ENCODE measurements at places on chromosomes 2 and 18.

GRCh38 chr2:219056176-219056895, 4.4 kb downstream of the IHH start:
- no peak for DNase-seq

DNA sequence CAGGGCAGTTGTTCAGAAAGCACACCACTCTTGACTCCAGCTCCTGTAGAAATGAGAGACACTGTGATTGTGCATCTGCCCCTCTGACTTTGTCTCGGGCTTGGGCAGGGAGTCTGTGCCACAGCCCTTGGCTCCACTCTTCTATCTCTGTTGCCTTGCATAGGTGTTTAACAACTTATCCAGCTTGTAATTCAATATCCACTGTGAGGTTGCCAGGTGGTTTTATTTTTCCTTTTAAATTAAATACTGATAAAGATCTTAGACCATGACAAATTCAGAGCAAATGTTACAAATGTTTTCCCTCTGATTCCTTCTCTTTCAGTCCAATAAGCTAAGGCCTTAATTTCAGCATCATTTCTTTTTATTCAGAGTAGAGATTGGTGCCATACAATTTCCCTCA, 421.7 kb downstream of the STK39 start:
- no peak for DNase-seq

DNA sequence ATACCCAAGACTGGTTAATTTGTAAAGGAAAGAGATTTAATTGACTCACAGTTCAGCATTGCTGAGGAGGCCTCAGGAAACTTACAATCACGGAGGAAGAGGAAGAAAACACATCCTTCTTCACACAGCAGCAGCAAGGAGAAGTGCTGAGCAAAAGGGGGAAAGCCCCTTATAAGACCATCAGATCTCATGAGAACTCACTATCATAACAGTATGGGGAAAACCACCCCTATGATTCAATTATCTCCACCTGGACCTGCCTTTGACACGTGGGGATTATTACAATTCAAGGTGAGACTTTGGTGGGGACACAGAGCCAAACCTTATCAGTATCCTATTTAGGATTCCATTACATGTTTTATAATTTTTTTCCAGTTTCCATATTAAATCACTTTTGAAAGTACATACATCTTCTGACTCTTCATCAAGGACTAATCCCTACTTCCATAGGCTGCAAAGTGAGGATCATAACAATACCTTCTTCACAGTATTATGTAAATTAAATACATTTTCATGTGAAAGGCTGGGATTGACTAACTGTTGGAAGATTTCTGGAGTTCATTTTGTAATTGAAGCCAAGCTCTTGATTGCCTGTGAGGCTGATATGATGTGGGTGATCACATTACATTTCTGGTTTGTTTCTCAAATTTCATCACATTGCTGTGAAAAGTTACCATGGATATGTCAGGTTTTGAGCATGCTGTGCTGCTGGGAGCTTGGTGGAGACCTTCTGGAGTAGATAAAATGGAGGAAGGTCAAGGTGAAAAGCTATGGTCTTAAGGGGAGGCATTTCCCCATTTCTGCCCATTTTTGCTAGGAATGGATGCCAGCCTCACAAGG, 31.7 kb upstream of the CERS6 start:
- no peak for DNase-seq

- DNase-seq: no peak
These were observed 304.2 kb downstream of the CYP26B1 start for GRCh38 chr2:71843391-71843850.

DNA sequence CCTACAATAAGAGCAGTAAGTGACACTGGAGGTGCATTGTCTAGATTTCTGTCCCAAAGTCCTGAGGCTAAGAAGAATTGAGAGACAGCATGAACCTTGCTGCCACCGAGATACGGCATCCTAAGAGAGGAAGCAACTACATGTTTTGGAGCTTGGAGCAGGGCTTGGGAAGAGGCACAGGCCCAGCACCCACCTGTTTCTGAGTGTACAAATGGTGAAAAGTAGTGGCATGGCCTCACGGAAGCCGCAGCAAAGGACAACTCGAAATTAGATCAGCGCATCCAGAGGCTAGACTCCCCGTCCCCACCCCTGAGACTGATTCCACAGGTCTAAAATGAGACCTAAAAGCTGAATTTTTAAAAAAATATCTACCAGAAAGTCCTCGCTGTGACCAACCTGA, 127.5 kb downstream of the PTGR3 start:
- DNase-seq: no peak

- no peak for DNase-seq
These were observed 58.3 kb downstream of the FBXO36 start for GRCh38 chr2:229980431-229981184.

- DNase-seq: no peak
These were observed 21.9 kb downstream of the NRP2 start for GRCh38 chr2:205704127-205704741.

GRCh38 chr2:181892799-181893435, 1.4 kb downstream of the ITPRID2 start:
- no peak for DNase-seq

DNA sequence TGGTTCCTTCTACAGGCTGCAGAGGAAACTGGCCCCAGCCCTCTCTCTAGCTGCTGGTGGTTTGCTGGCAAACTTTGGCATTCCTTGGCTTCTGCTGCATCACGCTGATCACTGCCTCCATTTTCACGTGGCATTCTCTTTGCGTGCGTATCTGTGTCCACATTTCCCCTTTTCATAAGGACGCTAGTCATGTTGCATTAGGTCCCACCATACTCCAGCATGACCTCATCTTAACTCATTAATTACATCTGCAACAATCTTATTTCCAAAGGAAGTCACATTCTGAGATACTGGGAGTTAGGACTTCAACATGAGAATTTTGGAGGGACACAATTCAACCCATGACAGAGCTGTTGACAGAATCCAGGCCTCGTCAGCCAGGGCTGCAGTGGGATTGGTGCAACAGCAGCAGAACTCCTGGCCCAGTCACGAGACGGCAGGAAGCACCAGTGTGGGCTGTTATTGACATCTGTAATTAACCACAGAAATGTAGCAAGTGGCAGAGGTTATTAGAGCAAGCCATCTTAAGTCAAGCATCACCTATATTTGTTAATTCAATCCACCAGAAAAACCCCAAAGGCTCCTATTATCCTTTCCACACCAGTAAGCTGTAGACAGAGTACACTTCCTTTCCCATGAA, 132.4 kb downstream of the TMEM163 start:
- no peak for DNase-seq

DNA sequence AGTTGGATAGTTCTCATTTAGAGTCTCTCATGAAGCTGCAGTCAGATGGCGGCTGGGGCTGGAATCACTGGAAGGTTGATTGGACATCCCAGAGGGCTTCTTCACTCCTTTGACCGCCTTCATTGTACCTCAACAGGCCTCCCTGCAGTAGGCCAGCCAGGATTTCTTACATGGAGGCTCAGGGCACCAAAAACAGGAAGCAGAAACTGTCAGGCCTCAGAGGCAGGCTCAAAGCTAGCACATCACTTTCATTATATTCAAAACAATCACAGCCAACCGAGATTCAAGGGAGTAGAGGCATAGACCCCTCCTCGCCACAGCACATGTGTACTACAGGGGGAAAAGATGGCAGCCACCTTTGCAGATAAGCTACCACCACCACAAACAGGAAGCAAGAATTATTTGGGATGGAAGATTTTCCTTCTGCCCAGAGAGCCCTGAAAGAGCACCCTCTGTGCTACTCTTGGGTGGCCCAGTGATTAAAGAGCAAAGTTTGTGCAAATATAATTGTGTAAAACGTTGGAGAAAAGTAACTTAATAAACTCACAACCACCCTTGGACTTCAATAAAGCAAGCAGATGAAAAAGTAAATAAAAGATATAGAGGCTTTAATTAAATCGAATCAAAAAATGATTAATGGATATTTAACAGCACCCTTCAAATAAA, 155.3 kb downstream of the GFPT1 start:
- DNase-seq: no peak

DNA sequence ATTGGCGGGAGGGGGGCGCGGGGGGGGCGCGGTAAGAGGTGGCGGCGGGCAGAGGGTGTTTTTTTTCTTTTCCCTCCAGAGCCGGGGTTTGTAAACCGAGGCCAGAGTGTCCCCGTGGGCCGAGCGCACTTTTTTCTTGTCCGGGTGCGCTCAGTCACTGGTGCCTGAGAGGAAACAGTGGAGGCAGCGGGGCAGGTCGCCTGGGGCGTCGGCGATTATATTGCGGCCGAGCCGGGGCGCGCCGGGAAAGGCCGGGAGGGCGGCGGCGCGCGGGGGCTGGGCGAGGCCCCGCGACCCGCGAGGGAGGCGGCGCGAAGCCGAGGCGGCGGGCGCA, 275 bp downstream of the HOXD8 start:
- no peak for DNase-seq

DNA sequence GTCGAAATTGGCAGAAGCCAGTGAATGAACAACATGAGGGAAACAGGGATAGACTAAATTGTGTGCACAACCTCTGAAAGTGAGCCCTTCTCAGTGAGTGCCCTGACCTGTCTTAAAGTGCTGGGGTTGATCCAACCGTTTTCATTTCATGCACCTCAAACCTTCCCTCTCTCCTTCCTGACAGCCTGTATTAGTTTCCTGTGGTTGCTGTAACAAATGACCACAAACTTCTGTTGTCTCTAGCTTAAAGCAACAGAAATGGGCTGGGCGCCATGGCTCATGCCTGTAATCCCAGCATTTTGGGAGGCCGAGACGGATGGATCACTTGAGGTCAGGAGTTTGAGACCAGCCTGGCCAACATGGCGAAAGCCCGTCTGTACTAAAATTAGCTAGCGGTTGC, 48.8 kb upstream of the PPP1CB start:
- DNase-seq: no peak

DNA sequence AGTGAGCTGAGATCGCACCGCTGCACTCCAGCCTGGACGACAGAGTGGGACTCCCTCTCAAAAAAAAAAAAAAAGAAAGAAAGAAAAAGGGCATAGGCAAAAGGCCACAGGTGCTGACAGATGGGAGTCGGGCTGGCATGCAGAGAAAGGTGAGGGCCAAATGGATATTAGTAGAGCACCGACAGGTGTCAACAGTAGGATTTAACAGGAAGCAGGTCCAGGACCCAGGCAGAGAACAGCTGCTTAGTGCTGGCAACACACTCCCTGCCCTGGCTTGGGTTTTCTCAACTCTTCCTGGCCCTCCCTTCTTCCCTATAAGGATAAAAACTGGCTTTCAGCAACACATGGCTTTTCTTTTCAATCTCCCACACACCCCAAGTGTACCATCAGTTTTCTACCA, 84.9 kb downstream of the MRO start:
- DNase-seq: no peak

- DNase-seq: no peak
These were observed 72.7 kb upstream of the UBE2E3 start for GRCh38 chr2:180907731-180908130.

- DNase-seq: no peak
These were observed 30.3 kb downstream of the NCOA1 start for GRCh38 chr2:24521162-24521857.

GRCh38 chr2:128603411-128603924, 284.8 kb upstream of the HS6ST1 start:
- DNase-seq: no peak

GRCh38 chr2:235577404-235578330, 83.8 kb downstream of the AGAP1 start:
- no peak for DNase-seq

DNA sequence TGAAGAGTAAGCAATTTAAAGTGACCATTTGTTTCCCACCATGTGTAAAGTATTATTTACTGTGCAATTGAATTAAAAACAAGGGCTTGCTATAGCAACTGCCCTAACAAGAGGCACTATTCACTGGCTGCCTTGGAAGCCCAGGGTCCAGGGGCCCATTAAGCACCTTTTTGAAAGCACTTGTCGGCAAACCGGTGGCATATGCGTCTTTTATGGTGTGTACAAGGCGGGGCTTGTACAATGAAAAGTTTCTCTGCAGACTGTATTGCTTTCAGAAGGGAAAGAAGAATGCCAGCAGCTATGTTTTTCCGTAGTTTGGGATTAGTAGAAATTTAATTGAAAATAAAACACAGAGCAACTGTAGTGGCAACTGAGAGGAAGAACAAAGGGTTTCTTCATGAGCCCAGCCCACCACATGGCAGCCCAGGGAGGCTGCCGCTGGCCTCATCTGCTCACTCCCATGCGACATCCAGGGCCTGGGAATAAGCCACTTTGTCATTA, 279.5 kb upstream of the PARD3B start:
- no peak for DNase-seq

- no peak for DNase-seq
These were observed 73.9 kb upstream of the ZEB2 start for GRCh38 chr2:144593803-144594202.

- no peak for DNase-seq
These were observed 30.4 kb downstream of the SERTAD2 start for GRCh38 chr2:64623242-64623850.

DNA sequence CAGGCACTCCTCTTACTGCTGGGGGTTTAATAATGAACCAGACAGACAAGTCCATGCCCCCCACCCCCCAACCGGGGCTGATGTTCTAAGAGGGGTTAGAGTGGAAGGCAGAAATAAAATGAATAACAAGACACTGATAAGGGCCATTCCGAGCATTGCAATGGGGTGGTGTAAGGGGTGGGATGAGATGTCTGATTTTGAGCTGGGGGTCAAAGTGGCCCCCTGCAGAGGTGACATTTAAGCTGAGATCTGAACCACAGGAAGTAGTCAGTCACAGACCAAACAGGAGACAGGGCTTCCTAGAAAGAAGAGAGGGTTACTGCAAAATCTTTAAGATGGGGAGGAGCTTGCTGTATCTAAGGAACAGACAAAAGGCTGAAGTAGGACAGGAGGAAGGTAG, 180.6 kb upstream of the SH3BP4 start:
- DNase-seq: no peak

DNA sequence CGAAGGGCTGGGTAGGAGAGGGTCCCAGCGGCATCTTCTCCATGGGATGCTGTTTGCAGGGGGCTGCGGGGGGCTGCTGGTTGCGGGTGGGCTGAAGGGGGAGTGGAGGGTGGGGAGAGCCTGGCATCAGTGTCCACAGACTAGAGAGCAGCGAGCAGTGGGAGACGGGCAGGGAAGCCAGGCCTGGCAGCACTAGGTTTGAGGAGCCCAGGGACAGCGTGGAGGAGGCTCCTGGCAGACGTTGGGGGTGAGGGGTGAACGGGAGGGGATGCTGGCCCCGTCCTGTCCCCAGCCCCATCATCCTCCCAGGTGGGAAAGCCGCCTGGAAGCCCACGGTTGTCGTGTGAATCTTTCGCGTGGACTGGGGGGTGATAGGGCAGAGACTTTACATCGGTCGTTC, 48.2 kb upstream of the TFCP2L1 start:
- no peak for DNase-seq
